ENCODE measurements at places on chromosomes 16 and 17.

DNA sequence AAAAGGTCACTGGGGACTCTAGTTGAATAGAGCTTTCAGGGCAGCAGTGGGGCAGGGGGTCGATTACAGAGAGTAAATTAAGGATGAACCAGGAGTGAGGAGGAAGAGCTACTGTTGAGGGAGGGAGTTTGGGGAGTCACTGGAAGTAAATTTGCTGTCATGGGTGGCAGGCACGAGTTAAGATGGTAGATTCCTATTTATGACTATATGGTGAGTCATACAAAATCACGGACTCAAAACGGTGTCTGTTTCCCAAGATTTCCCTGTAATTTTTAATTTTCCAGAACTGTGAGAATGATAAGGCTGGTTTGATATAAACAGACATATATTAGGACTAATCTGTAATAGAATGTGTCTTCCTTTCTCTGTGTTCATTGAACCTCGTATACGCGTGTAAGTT is 287.6 kb upstream of the GOT2 start:
- DNase-seq = no peak
- H3K4me3 ChIP-seq = no peak overlapping the region
- no peaks in the 10 kb centered on the region for H3K36me3 ChIP-seq
- H3K4me1 ChIP-seq = no peaks in the 10 kb centered on the region

DNA sequence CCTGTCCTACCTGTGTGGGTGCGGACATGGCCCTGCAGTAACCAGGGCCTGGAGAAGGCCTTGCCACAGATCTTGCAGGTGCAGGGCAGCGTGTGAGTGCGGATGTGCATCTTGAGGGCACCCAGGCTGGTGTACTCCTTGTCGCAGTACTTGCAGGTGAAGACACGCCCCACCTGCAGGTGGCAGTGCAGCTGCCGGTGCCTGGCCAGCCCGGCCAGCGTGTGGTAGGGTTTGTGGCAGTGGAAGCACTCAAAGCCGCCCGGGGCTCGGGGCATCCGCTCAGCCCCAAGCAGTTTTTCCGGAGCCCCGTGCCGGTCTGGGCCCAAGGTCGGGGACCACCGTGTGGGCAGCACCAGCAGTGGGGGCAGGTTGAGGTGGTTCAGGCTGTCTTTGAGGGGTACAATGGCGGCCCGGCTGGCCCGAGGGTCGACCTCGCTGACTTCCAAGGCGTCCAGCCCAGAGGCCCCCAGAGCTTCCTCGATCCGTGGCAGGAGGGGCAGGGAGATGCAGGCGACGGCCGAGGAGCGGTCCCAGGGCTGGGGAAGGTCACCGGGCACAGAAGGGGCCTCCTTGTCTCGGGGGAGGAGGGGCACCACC is 5.1 kb downstream of the SNAI3 start:
- H3K36me3 ChIP-seq = peaks cover 35% of the 10 kb centered on the region
- H3K4me1 ChIP-seq = peaks cover 27% of the 10 kb centered on the region
- no peak overlapping the region for H3K27ac ChIP-seq
- H3K27me3 ChIP-seq = no peaks in the 10 kb centered on the region

GRCh38 chr17:69609473-69610305 is 195.2 kb downstream of the MAP2K6 start:
- H3K4me1 ChIP-seq = peaks cover 26% of the 10 kb centered on the region
- H3K27ac ChIP-seq = no peak overlapping the region
- peak; percentile 42 for DNase-seq
- H3K27me3 ChIP-seq = no peaks in the 10 kb centered on the region
- H3K4me3 ChIP-seq = no peak overlapping the region

DNA sequence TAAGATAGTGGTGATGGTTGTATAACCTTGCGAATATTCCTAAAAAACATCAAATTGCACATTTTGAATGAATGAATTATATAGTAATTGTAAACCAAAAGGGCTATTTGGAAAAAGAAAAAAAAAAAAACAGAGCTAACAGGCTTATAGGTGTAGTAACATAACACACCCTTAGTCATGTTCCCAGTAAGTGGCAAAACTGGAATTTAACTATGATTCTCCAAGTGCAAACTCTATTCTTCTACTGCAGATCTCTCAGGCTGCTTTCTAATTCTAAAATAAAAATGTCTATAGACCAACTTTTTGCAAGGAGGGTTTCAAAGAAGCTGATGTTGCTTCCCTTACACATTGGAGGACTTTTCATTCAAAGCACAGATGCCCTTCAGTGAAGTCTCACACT is 293.2 kb upstream of the MON1B start:
- H3K36me3 ChIP-seq = no peaks in the 10 kb centered on the region
- no peak overlapping the region for H3K27ac ChIP-seq
- H3K4me3 ChIP-seq = no peak overlapping the region
- DNase-seq = no peak
- no peaks in the 10 kb centered on the region for H3K27me3 ChIP-seq

Measured in common myeloid progenitor, CD34-positive (primary cell).